Aorta (tissue), 5 donors: ENCODE measurements at places on chromosomes 5 and 9. TPM values are rescaled to one million over a fixed set of nuclear protein-coding genes. Genes with fewer than 3 reads are reported as not detected.
A peak's percentile ranks its signal among the peaks of the same experiment; 100 is the strongest.

The PLAC8L1 gene
- 0.87 TPM for total RNA-seq

The SLC4A9 gene
- not detected for total RNA-seq

GRCh38 chr9:113945784-113946183, 69.7 kb downstream of the ZNF618 start:
- DNase-seq: no peak

DNA sequence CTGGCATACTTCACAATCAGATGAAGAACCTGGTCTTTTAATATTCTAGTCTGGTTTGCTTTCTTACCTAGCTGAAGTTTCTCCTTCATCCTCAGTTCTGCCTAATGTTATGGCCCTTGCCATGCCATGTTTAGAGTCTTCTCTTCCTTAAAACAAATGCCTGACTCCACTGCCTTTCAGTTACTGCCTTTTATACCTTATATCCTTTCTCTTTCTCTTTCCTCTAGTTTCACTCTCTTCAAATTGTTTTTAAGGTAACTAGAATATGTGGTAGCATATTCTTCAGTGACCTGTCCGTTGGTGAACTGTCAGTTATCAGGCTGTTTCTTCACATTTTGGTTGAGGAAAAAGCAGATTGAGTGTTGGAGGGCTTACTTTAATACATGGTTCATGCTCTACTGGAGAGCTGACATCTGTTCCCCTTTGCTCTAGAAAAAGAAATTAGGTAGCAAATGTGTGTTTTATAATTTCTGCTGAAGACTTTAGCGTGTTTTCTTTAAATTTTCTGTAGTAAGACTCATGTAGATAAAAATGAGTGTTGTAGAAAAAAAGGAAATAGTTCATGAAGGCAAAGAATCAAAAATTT, 103.8 kb downstream of the DMXL1 start:
- DNase-seq: no peak

DNA sequence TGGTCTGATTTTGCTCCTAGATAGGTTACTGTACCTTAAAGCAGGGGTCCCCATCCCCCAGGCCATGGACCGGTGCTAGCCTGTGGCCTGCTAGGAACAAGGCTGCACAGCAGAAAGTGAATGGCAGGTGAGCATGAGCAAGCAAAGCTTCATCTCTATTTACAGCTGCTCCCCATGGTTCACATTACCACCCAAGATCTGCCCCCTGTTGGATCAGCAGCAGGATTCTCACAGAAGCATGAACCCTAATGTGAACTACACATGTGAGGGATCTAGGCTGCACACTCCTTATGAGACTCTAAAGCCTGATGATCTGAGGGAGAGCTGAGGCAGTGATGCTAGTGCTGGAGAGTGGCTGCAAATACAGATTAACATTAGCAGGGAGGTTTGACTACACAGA, 78.1 kb downstream of the DRD1 start:
- DNase-seq: no peak

GRCh38 chr5:173969167-173970049, 19.6 kb upstream of the C5orf47 start:
- no peak for DNase-seq

GRCh38 chr9:19998153-19998552, 209.3 kb upstream of the SLC24A2 start:
- no peak for DNase-seq

The CAPSL gene
- total RNA-seq: not detected

DNA sequence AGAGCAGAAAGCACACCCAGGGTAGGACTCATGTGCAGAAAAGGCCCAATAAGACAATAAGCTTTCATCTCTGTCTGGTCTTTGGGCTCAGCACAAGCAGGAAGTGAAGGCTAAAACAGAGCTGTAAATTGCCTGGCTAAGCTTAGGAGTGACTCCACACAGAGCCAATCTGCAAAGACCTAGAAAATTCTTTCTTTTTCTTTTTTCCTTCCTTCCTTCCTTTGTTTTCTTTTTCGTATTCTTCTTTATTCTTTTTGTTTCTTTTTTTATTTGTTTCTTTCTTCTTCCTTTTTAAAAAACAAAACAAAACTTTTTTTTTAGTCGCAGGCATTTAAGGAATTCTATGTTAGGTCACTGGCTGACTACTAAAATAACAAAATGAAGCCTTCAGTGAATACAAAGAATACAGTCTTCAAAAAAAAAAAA, 12.2 kb downstream of the SLC35A4 start:
- no peak for DNase-seq

The IL13 gene
- not detected for total RNA-seq

The GRM6 gene
- not detected for total RNA-seq

The ZFP2 gene
- 1.6 TPM for total RNA-seq

DNA sequence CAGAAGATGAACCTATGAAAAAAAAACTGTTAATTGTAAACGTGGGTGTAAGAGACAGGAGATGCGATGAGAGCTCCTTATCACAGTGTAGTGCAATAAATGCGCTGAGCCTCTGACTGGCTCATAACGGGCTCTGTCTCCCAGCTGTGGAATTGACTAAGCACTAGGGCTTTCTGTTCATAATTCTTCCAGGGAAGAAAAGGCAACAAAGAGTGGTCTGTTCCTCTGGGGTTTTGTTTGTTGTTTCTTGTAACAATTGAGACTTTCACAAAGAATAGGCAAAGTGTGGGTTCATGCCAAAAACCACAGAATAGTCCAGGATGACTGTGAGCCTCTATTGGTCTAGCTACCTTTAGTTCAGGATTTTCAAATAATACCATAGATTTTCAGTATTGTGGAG, 39.4 kb downstream of the UBE2QL1 start:
- no peak for DNase-seq

DNA sequence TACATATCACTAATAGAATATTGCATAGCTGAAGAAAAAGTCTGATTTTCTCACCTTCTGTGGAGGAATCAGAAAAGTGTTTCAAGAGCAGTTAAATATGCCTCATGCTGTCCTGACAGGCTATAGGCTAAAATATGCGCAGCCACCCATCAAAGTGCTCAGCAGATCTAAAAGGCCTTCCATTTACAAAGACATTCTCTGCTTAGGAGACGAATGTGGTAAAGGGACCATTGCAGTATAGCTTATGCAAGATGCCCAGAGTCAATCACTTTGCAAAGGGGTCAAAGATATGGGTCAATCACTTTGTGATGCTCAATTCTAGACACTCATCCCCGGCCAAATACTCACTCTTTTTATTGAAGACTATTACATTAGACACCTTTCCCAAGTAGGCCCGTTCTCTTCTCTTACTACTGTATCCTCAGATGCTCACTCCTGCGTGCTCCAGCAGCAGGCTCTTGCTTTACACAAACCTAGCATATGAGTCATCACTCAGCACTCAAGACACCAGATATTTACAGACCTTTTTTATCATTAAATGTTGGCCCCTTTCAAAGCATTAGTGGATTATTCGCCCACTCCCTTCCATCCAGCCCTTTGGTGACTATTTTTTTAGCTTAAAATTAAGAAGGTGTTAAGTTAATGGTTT, 568.2 kb upstream of the CDH18 start:
- DNase-seq: no peak

GRCh38 chr5:75142566-75143136, 90.3 kb upstream of the GCNT4 start:
- no peak for DNase-seq

GRCh38 chr5:38553001-38553521, 3.4 kb downstream of the LIFR start:
- DNase-seq: peak; percentile 39

DNA sequence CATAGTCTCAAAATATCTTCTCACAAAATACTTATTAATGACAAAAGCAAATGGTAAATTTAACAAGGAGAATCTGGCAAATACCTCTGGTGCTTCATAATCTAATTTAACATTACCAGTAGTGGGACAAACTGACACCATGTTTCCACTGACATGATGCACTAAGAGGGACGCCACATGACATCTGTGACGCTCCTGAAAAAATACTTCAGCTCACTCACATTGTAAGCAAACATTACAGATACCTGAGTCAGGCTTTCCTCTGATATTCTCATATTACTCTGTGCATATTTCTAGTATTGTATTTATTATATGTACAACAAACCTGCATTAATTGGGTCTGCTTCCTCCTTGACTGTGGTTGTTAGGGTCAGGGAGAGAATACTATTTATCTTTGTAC, 56.7 kb upstream of the OSMR start:
- no peak for DNase-seq

The FBXO4 gene
- 11.5 TPM for total RNA-seq

- DNase-seq: no peak
Observed at GRCh38 chr5:124457101-124457500, 289.3 kb downstream of the ZNF608 start.

DNA sequence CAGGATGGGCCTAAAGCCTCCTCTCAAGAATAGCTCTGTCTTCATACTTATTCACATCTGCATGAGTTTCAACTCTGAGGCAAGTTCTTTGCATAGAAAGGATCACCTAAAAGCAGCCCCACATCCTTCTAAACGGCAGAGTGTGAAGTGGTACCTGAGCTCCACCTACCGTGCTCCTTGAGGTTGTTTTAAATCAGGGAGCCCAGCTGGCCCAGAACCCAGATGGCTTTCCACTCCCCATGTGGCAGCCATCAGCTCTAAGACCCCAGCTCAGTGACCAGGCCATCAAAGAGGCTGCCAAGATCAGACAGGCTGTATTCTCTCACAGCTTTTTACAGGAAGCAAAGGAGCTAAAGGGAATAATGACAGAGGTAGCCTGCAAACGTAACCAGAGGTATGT, 299.3 kb downstream of the RASEF start:
- no peak for DNase-seq

- DNase-seq: no peak
Observed at GRCh38 chr5:148145916-148146315, 22.4 kb upstream of the SPINK14 start.

DNA sequence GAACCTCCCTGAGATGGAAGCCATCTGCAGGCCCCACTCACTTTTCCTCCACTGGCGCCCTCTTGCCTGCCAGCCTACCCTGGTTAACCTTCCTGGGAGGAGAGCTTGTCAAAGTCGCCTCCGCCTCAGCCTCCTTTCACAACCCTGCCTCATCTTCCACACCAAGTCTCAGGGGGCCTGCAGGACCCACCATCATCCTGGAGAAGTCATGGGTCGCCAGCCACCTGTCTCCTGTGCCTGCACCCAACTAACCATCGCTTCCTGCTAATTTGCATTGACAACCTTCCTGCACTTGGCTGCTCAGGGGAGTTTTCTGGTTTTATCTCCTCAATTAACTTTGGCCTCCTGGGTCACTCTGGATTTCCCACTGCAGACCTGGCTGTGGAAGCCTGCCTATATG, 52.8 kb upstream of the GRHPR start:
- no peak for DNase-seq
